NB4 (cell line): ENCODE measurements at places on chromosomes 13 and 19.

DNA sequence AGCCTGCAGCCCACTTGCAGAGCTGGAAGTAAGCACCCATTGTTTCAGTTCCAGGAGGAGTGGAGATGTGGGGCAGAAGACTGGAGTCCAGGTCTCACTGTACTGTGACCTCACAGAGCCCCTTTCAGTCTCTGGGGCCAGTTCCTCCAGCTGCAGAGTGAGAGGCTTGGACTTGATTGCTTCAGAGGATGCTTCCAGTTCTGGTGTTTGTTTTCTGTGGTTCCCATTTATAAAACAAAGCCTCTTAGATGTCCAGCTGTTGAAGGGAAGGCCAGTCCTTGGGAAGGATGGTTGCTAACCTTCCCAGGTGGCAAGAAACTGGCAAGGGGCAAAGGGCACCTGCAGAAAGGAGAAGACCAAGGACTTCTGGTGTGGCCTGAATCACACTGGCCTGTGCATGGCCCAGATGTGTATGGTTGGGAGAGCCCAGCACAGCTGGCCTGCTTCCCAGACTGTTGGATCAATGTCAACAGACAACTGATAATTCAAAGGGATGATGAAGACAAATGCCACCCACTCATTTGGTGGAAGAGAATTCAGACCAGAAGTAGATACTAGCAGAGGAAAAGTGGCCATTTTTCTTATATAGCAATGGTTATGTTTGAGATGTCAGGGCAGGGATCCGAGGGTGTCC, 218.5 kb downstream of the ZNF536 start:
- DNase-seq: no peak

DNA sequence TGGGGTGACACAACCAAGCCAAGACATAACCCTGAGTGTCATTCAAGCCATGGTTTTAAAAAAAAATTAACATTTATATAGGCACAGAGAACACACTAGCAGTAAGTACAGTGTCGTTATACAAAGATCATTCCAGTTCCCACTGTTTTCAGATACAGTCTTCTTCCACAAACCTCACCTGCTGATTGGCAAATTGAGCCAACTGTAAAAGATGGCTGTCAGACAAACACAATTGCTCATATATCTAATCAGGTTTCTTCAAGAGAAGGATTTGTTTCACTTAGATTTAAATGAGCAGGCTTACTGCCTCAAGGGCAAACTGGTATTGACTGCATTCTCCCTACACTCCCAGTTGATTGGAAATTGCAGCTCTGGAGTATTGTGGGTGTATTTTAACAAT, 308.9 kb downstream of the RBM26 start:
- DNase-seq: no peak

GRCh38 chr13:95603887-95604555, 40.5 kb downstream of the DZIP1 start:
- peak; percentile 45 for DNase-seq

- DNase-seq: no peak
These were observed 347.5 kb downstream of the GPC5 start for GRCh38 chr13:91745967-91746366.

- peak; percentile 94 for DNase-seq
These were observed 1.1 kb downstream of the ADAMTS10 start for GRCh38 chr19:8609279-8610040.

DNA sequence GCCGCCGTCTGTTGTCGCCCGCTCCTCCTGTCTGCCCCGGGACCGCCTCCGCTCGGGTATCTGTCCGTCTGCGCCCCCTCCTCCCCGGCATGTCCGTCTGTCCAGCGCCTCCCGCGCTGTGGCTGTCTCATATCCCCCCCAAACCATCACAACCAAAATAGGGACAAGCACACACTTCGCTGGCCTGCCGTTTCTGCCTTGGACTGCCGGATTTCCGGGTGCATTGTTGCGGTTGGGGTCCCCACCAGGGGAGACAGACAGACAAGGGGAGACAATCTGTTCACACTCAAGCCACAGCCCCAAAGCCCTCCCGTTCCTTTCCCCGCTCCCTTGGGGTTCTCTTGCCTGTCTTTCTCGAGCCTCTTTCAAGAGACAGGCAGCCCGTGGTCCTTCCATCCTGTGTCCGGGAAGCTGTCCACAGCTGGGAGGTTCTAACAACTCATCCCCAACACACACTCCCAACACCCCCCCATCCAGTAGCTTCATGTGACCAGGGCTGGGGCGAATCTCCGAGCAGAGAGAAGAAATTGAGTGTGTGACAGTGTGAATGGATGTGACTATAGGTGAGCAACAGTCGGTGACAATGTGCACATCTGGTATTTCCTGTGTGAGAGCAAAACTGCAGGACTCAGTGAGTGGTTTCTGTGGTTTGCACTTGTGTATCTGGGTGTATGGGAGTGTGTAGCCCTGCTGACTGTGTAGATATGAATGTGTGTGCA, 16.5 kb upstream of the FOSB start:
- peak; percentile 30 for DNase-seq

DNA sequence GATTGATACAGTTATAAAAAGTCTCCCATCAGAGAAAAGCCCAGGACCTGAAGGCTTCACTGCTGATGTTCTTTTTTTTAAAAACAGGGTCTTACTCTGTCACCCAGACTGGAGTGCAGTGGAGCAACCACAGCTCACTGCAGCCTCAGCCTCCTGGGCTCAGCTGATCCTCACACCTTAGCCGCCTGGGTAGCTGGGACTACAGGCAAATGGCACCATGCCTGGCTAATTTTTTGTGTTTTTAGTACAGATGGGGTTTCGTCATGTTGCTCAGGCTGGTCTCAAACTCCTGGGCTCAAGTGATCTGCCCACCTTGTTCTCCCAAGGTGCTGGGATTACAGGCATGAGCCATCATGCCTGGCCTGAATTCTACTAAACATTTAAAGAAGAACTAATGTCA, 33.1 kb downstream of the TEX29 start:
- DNase-seq: no peak

GRCh38 chr13:75445717-75446499, 36.1 kb downstream of the TBC1D4 start:
- no peak for DNase-seq

DNA sequence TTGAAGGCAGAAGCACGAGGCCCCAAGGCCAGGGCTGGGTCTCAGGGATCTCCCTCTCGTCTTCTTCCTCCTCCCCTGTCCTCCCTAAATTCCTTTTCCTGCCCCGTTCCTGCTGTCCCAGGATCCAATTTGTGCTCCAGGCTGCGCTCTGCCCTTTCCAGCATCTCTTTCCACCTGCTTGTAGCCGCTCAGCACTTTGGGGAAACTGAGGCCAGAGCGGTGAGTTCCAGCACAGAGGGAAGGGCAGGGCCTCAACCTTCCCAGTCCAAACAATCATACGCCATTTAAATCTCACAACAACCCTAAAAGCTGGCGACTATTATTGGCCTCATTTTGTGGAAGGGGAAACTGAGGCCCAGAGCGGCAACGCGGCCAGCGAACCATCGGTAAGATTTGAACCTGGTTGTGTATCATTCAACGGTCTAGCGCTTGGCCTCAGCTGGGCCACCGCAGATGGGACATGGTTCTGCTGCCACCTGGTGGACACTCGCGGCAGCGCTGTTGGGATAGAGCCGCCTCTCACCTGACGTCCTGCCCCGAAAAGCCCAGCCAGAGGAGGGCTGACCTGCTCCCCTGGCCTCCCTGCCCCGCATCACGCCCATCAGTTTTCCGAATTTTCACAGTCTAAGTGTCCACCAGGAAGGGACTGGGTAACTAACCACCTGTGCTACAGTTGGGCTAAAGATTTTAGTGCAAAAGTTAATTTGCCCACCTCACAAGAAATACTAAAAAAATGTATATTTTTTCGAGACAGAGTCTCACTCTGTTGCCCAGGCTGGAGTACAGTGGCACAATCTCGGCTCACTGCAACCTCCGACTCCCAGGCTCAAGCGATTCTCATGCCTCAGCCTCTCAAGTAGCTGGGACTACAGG, 4.2 kb upstream of the RPL18A start:
- DNase-seq: peak; percentile 75

DNA sequence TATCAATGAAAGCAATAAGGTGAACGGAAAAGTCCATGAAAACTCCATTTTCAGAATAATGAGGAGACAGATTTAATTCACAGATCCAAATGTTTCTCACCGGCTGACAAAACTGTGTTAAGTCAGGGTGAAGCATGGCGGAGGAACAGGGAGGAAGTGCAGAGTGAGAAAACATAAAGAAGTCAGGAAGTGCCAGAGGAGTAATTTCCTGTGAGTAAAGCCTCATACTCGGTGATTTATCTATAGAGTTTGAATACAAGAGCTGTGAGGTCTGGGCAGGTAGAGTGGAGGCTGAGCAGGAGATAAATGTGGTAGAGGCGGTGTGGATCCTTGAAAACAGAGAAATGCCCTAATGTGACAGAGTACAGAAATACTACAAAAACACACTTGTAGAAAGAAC, 11.4 kb downstream of the CARD8 start:
- DNase-seq: peak; percentile 51

DNA sequence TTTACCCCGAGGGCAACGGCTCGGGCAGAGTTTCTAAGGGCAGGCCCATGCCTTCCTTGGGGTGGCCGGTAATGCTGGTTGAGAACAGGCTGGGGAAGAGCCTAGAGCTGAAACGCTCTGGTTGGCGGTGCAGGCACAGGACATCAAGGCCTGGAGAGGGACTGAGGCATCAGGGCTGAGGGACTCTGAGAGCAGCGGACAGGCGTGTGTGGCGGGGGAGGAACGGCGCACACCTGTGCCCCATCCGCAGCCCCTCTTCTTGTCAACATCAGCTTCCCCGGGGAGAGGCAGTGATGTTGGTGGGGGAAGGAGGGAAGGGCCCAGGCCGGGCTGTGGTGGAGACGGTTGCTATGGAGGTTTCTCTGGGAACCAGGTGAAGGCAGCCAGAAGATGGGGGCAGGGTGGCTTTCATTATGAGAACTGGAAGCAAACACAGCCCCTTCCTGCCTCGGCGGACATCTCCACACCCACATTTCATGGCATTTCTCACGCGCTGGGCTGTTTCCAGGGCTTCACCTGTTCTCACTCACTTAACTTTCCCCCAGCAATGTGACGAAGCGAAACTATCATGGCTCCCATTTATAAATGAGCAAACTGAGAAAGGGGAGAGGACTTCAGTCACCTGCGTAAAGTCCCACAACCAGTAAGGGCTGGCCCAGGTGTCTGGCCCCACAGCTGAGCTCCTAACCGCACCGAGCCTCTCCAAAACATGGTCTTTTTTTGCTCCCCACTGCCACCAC, 8.2 kb upstream of the ATF5 start:
- no peak for DNase-seq
